ENCODE measurements at places on chromosomes 12 and 14.

- DNase-seq: no peak
Measured at GRCh38 chr12:83010169-83010804, 323.6 kb downstream of the TMTC2 start.

DNA sequence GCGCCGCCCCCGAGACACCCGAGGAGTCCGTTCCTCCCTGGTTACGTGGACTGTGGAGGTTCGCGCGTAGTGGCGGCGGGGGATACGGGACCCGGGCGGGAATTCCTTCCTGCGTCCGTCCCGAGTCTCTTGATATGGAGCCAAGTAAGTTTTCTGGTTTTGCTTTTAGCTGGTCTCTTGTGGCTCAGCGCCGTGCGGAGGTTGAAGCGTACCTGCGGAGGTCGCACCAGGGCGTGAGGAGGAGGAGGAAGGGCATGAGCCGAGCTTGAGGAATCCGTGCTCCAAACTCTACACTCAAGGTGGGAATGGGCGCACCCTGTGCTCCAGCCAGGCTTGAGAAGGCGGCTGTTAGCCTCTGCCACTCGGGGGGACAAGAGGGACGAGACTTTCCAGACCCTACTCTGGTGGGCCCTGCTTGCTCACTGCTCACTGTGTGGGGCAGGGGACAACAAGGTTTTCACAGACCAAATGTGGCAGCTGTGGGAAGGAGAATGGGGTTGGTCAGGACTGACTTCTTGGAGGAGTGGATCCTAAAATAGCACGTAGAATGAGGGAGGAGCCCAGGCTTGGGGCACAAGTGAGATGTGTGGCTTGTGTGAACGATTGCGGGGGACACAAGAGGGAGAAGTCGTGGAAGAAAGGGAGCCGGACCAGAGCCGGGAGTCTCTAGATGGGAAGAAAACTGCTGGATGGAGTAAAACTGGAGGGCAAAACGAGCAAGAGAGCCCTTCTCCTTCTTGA is 577 bp downstream of the ATG101 start:
- no peak for DNase-seq

DNA sequence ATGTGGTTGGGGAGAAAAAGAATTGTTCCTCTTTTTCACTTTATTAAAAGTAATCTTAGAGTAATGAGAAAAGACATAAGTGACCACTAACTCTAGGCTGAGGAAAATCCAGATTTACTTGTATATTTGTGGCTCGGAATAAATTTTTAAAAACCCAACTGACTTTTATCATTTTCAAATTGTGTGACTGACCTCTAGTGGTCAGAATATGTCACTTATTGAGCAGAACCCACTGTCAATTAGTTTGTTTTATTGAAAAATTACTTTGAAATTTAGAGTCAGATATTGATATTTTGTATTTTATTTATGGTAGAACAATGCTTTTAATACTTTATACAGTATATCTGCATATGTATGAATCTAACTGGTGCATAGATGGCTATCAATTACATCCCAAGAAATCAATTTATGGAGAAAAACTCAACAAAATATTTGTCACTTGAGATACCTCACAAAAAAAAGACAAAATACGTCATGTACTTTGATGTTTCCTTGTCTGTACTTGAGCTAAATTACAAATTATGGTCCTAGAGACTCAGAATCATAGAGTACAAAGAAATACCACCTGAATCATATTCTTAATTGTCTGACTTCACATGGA is 229.4 kb downstream of the CNTN1 start:
- DNase-seq: no peak

- DNase-seq: no peak
Measured at GRCh38 chr12:98253207-98254037, 262.0 kb upstream of the TMPO start.

DNA sequence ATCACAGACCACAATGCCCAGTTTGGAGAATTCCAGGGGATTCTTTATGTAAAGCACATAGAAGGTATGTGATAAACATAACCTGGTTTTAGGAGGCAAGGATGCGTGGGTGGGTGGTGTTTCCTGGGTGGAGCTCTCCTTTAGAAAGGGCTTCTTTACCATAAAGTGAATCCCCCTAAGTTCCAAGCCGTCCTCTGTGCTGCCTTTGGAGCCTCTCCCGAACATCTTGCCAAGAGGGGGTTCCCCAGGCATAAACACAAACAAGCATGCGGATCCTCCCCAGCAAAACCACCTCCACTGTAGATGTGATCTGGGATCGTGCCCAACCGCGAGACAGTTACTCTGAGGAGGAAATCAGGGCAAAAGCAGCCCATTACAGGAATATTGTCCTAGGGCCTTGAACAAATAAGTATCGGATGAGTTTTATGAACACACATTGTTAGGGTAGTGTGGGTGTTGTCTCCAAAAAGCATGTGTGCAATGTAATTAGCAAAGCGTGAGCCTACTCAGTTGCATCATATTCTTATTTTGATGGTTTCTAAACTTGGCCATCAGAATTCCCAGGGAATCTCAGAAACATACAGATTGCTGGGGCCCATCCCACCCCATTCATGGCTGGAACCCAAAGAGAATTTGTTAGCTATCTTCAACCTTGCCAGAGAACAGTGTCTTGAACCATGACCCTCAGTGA is 48.8 kb upstream of the CORO1C start:
- DNase-seq: no peak

DNA sequence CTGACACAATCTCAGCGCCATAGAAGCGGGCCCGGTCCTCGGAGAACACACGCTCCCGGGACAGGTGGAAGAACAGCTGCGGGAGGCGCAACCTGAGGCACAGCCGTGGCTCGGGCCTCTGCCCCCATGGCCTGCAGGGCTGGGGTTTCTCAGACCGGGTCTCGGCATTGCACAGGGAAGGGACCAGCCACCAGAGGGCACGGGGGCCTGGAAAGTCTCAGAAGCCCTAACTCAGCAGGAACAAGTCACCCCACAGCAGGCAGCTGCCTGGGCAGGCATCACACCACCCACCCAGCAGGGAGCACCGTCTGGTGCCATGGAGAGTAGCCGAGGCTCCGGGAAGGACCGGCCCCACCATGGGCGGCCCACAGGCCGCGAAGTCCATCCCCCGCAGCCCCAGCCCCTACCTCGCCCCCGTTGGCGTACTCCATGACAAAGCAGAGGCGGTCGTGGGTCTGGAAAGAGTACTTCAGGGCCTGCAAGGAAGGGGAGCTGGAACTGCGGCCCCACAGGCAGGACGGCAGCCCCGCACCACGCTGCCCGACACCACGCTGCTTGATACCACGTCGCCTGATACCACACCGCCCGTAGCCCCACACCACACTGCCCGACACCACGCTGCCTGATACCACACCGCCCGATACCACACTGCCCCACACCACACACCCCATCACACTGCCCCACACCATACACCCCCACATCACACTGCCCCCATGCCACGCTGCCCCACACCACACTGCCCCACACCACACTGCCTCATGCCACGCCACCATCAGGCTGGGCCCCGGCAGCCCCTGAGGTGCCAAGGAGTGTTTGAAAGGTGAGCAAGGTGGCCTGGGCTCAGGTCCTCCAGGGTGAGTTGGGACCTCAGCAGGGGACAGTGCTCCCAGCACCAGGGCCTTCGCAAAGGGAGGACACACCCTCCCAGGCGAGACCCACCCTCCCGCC is 20.8 kb downstream of the SIVA1 start:
- DNase-seq: no peak

DNA sequence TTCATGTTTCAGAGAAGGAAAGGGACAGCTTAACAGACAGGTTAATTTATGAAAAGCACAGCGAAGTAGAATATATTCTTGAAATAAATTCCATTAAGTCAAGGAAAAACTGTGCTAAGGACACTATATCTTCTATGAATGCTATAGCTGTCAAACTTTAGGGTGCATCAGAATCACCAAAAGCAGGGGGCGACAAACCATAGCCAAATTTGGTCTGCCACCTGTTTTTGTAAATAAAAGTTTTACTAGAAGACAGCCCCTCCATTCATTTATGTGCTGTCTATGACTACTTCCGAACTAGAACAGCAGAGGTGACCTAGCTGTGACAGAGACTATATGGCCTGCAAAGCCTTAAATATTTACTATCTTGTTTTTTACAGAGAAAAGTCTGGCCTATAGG is 25.9 kb downstream of the PPP4R3A start:
- DNase-seq: no peak

DNA sequence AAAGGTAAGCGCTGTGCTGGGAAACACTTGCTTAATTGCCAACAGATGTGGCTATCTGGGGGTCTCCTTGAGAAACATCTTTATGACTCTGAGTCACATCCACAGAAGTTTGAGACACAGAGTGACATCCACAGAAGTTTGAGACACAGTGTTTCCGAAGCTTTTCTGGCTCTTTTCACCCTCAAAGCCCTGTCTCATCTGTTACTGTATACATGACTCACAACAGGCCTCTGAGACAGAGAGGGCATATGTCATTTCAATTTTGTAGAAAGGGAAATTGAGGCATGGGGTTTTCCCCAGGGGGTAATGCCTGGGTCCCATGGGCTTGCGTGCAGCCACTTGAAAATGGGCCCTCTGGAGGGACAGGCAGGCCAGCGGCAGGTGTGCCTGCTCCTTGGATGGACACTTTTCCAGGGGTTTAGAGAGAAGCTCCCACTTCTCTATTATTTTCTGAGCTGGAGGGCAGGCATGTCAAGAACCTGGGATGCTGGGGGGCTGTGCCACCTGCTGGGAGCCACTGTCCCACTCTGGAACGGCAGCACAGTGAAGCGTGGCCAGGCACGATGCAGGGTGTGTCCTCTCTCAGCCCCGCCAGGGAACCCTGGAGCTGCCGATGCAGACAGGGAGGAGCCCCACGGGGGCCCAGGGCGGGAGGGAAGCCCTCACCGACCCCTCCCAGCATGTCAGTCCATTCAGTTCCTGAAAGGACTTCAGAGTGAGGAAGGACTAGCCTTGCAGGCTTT is 111.3 kb upstream of the FKBP4 start:
- DNase-seq: no peak

- no peak for DNase-seq
Measured at GRCh38 chr14:68523989-68524725, 268.7 kb downstream of the ZFP36L1 start.

- DNase-seq: no peak
Measured at GRCh38 chr12:89382328-89382727, 30.0 kb upstream of the DUSP6 start.

- no peak for DNase-seq
Measured at GRCh38 chr12:74959657-74960056, 250.0 kb downstream of the KCNC2 start.

DNA sequence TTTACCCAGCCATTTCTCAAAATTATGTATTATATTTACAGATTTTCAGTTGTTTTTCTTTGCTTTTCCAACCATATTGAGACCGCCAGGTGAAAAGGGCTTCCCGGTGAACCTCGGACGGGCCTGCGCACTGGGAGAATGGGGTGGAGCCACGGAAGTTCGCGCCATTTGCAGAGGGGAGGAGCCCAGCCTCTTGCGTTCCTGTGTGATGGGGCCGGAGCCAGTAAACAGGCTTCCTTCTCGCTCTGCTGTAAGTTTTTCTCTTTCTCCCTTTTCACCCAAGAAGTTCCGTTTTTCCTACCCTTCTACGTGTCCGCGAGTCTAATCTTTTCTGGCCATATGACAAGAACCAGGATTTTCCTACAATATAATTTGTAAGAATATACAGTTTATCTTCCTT is 1108.8 kb upstream of the SEL1L start:
- no peak for DNase-seq

DNA sequence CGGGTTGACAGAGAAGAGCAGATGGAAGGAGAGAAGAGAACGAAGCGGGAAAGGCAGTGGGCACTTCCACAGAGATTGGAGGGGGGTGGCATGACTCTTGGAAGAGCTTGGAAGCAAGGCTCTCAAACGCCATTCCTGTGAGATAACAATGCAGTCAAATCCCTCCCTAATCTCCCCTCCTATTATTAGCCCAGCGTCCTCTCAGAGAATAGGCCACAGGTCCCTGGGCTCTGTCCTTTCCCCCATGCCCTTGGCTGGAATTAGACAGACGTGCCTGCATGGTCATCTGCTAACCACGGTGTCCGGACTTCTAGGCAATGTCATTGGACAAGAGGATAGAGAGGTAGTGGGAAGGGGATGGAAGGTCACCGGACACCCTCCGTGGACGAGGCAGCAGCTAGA is 8.0 kb upstream of the MYH7 start:
- no peak for DNase-seq

GRCh38 chr12:40907115-40907527 is 214.9 kb downstream of the CNTN1 start:
- DNase-seq: peak; percentile 65

DNA sequence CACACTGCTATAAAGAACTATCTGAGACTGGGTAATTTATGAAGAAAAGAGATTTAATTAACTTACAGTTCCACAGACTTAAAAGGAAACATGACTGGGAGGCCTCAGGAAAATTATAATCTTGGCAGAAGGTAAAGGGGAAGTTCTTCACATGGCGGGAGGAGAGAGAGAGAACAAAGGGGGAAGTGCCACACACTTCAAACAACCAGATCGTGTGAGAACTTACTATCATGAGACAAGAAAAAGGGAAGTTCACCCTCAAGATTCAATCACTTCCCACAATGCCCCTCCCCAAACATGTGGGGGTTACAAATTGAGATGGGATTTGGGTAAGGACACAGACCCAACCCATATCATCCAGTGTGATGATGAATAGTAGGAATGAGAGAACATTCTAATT is 366.5 kb downstream of the LRFN5 start:
- DNase-seq: no peak

- no peak for DNase-seq
Measured at GRCh38 chr12:22543246-22544037, 900 bp downstream of the C2CD5 start.

- no peak for DNase-seq
Measured at GRCh38 chr14:56463271-56463890, 116.2 kb upstream of the TMEM260 start.

DNA sequence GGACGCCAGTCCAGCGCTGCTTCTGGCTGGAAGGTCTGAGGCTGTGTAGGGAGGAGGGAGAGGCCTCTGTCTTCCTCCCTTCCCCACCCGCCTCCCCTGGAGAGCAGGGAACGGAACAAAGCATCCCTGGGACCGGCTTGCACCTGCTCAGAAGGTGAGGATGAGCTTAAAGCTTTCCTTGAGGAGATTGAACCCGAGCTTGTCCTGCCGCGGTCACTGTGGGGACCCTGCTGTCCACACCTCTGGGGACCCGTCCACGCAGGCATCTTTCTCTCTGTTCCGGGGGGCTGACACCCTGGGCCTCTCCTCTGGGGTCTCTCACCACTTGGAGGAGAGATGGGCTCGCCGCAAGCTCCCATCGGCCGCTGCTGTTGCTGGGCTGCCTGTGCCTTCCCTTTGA is 33.2 kb upstream of the SFSWAP start:
- DNase-seq: no peak
